Activated T-helper 1 cell treated with anti-CD3 and anti-CD28 coated beads, Interleukin-12 subunit alpha, Interleukin-12 subunit beta, Interleukin-2, Interleukin-4 antibody, amounts not matched to agents 30 ng/mL and 10 ng/mL and 1 ng/mL, durations not matched to agents 14 hours and 24 hours and 36 hours (primary cell): ENCODE measurements at places on chromosomes 5 and 9. TPM values are rescaled to one million over a fixed set of nuclear protein-coding genes. Genes with fewer than 3 reads are reported as not detected.

DNA sequence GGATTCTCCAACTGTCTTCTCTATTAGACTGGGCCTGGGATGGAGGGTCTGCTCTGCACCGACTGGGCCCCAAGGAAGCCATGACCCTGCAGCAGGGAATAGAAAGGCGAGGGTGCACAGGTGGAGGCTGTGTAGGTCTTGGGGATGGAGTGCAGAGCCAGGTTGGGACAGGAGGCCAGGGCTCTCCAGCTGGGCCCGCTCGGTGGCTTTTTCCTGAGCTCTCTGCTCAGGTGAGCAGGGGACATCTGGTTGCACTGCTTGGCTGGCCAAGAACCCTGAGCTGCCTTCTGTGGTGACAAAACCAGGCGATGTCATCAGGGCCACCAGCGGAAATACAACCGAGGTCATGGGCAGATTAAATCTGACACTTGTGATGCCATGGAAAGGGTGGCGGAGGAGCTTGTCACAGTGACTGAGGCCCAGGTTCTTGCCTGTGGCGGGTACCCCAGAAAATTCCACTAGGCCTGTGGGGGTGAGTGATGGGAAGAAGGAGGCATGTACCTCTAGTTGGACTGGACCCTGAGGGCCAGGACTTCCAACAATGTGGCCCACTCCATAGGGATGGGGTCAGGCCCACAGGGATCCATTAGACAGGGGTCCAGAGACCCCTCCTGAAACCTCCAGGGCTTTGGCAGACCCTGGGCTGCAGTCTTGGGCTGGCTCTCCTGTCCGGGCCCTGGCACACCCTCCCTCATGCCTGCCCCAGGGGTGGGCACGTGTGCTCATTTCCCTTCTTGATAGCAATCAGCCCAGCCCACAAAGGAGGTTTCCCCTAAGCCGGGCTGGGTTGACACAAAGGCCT is 4.4 kb upstream of the IL3 start:
- no peak overlapping the region for H3K4me3 ChIP-seq
- peak overlapping the region; percentile 67 for H3K27ac ChIP-seq
- no peaks in the 10 kb centered on the region for H3K36me3 ChIP-seq
- H3K4me1 ChIP-seq, result peaks cover 69% of the 10 kb centered on the region
- no peak for DNase-seq

- peaks cover 22% of the 10 kb centered on the region for H3K4me1 ChIP-seq
- H3K27ac ChIP-seq, result no peak overlapping the region
- peaks cover 4% of the 10 kb centered on the region for H3K27me3 ChIP-seq
- DNase-seq, result no peak
Observed at GRCh38 chr9:113888976-113889375, 12.9 kb downstream of the ZNF618 start.

Gene PDE6A
- total RNA-seq, result not detected in 2 replicates

GRCh38 chr5:83377131-83377865 is 94.2 kb upstream of the VCAN start:
- H3K4me3 ChIP-seq, result no peak overlapping the region
- no peak overlapping the region for H3K27ac ChIP-seq
- no peaks in the 10 kb centered on the region for H3K4me1 ChIP-seq
- H3K36me3 ChIP-seq, result no peaks in the 10 kb centered on the region
- H3K27me3 ChIP-seq, result peaks cover 2% of the 10 kb centered on the region

GRCh38 chr5:76207120-76207519 is 123.9 kb downstream of the SV2C start:
- H3K36me3 ChIP-seq, result no peaks in the 10 kb centered on the region
- H3K27ac ChIP-seq, result no peak overlapping the region
- DNase-seq, result no peak
- no peak overlapping the region for H3K4me3 ChIP-seq
- H3K27me3 ChIP-seq, result peaks cover 30% of the 10 kb centered on the region

- DNase-seq, result no peak
- H3K27ac ChIP-seq, result no peak overlapping the region
- H3K4me1 ChIP-seq, result no peaks in the 10 kb centered on the region
- no peak overlapping the region for H3K4me3 ChIP-seq
- no peaks in the 10 kb centered on the region for H3K27me3 ChIP-seq
Observed at GRCh38 chr5:91632871-91633270, 249.8 kb upstream of the ARRDC3 start.

DNA sequence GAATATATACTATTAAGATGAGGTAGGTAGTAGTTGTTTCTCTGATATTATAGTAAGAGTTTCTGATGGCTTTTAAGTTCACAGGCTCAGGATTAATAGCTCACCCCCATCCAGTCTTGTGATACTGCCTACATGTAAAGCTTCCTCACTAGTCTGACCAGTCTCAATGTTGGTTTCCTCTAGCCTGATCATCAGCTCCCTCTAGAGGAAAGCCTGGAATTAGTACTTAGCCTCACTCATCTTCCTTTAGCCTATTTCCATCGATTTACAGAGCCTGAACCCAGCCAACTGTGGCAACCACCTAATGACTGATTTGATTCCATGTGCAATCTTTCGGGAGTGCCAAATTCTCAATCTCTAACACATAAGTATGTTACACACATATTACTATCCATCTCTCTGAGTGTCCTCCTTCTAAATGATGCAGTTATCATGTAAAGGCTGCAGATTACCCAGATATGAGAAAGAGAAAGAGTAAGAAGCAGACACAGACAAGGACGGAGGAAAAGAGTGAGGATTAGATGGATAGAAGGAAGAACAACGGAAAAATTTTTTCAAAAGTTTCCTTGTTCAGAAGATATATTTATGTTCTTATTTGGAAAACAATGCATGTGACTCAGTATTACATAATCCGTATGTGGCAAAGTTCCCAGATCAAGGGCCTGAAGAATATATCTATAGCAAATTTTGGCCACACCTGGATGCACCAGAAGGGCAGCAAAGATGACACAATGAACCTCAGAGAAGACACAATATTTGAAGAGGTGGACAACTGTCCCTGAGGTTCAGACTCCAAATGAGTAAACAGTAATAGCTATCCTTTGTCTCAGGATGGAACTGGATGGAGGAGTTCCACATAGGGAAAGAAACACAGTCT is 333.7 kb downstream of the ELAVL2 start:
- no peaks in the 10 kb centered on the region for H3K27me3 ChIP-seq
- DNase-seq, result no peak
- H3K4me1 ChIP-seq, result no peaks in the 10 kb centered on the region
- no peak overlapping the region for H3K4me3 ChIP-seq

Gene IFNA2
- not detected in 2 replicates for total RNA-seq

- no peak overlapping the region for H3K27ac ChIP-seq
- no peaks in the 10 kb centered on the region for H3K4me1 ChIP-seq
- no peaks in the 10 kb centered on the region for H3K36me3 ChIP-seq
- no peak for DNase-seq
- no peak overlapping the region for H3K4me3 ChIP-seq
Observed at GRCh38 chr5:127343866-127344265, 53.3 kb downstream of the MEGF10 start.

DNA sequence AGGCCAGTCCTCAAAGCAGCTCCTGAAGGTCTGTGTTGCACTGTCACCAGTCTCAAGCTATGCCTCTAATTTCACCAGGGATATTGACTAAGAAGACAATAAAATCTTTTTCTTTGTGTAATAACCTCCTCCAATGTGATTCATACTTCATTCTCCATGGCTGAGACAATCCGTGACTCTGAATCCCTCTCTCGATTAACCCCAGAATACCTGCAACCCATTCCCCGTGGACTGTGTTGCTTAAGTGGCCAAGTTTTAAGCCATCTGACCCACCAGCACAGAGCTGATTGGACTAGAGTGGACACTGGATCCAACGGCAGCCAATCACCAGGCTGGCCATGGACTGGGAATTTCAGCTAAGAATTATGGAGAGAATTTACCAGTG is 5.4 kb upstream of the CCIN start:
- H3K36me3 ChIP-seq, result peaks cover 24% of the 10 kb centered on the region
- no peak overlapping the region for H3K27ac ChIP-seq
- H3K4me3 ChIP-seq, result no peak overlapping the region
- H3K27me3 ChIP-seq, result peaks cover 18% of the 10 kb centered on the region

DNA sequence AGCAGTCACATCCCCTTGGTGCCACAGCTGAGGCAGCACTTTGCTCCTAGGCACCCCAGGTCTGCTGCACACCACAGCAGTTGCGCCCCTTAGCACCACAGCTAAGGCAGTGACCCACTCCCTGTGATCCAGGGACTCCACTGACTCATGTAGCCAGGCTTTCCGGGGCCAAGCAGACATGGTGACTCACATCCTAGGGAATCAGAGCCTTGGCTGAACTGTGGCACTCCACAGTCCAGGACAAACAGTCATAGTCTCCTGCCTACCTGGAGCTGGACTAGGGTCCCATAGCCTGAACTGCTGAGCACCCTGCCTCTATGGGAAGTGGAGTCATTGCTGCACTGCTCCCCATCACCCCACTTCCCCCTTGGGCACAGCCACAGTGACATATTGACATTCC is 338.7 kb downstream of the NPR3 start:
- no peak overlapping the region for H3K27ac ChIP-seq
- no peak overlapping the region for H3K4me3 ChIP-seq
- DNase-seq, result no peak
- no peaks in the 10 kb centered on the region for H3K4me1 ChIP-seq

Gene SPATA6L
- total RNA-seq, result not detected in 2 replicates

DNA sequence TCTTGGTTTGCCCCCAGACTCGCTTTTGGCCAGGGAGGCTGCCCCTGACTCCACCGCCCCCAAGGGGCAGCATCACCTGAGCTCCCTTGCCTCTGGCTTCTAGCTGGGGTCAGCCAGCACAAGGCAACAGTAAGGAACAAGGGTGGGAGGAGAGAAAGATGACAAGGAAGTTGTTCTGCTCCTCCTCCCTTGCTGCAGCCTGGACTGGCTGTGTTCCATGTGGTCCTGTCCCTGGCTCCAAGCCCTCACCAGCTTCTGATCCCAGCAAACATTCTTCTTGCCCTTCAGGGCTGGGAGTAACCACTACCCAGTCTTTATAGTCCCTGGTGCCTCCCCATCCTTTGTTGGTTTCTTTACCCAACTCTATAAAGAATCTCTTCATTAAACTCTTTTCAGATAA is 100.3 kb upstream of the SPIN1 start:
- H3K27me3 ChIP-seq, result peaks cover 4% of the 10 kb centered on the region
- peaks cover 7% of the 10 kb centered on the region for H3K36me3 ChIP-seq

- no peak overlapping the region for H3K4me3 ChIP-seq
- DNase-seq, result no peak
- no peak overlapping the region for H3K27ac ChIP-seq
- no peaks in the 10 kb centered on the region for H3K27me3 ChIP-seq
- no peaks in the 10 kb centered on the region for H3K36me3 ChIP-seq
Observed at GRCh38 chr5:104751969-104752368, 1189.4 kb upstream of the NUDT12 start.

DNA sequence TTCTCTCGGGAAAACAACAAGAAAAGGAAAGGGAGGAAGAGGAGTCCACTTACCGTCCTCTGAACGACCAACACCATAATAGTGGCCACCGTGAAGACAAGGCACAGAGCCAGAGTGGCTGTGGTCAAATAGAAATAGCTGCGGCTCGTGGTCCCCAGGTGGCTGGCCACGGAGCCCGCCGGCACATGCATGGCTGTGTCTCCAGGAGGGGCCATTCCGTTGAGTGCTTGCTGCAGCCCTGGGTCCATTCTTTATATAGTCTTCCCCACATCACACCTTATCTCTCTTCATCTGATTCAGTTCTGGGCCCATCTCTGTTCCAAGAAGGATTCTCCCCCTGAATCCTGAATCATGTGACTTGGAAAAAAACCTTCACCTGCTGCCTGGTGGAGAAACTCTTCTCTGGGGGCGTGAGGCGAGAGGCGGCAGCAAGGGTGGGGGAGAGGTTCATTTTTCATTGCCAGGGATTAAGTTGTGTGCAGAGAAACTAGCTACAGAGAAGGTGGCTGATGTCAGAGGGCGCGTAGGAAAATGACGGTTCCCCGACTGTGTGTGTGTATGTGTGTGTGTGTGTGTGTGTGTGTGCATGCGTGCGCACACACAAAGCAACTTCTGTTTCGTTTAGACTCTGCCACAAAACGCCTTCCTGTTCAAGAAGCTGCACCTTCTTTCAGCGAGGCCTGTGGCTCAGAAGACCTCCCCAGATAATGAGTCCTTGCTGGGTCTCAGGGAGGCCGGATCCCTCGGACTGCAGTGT is at the start of gene TNFSF8:
Gene TNFSF8, minus strand, starts transcription at position 536 of the 757 bp plus-strand sequence. Its CDS starts 288 bp downstream, at position 248.
- H3K36me3 ChIP-seq, result peaks cover 37% of the 10 kb centered on the region
- H3K4me1 ChIP-seq, result peaks cover 62% of the 10 kb centered on the region
- H3K27me3 ChIP-seq, result no peaks in the 10 kb centered on the region
- peak within 1 kb of the TSS; percentile 99 for H3K27ac ChIP-seq

GRCh38 chr5:81761270-81761669 is 10.4 kb upstream of the SSBP2 start:
- H3K4me1 ChIP-seq, result no peaks in the 10 kb centered on the region
- H3K36me3 ChIP-seq, result no peaks in the 10 kb centered on the region
- no peak overlapping the region for H3K4me3 ChIP-seq
- no peak for DNase-seq
- H3K27ac ChIP-seq, result no peak overlapping the region

Gene GDF9
- 0.32 and 0.57 TPM in 2 replicates for total RNA-seq

GRCh38 chr5:98144116-98144515 is 629.3 kb upstream of the RGMB start:
- no peaks in the 10 kb centered on the region for H3K4me1 ChIP-seq
- no peaks in the 10 kb centered on the region for H3K36me3 ChIP-seq
- no peak overlapping the region for H3K27ac ChIP-seq
- no peak for DNase-seq

DNA sequence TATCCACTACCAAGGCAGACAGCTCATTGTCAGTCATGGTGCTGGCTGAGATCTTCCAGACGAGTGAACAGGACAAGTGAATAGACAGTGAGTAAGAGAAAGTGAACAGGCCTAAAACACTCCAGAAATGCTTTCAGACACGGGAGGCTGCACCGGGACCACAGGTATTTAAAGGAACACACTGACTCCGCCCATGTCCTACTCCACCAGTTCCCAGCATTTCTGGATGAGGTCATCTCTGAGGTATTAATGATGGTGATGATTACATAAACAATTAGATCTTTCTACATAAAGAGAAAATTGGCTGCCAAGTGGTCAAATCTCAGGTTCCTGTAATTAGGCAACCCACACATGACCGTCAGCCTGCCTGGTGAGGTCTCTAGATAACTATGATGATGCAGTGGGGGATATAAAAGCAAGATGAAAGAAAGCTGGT is at the start of gene ACTBL2:
Gene ACTBL2, minus strand, starts transcription at position 141 of the 436 bp plus-strand sequence. Its CDS starts 104 bp downstream, at position 37.
- H3K4me1 ChIP-seq, result no peaks in the 10 kb centered on the region
- H3K27ac ChIP-seq, result no peak within 1 kb of the TSS
- H3K27me3 ChIP-seq, result peaks cover 7% of the 10 kb centered on the region

DNA sequence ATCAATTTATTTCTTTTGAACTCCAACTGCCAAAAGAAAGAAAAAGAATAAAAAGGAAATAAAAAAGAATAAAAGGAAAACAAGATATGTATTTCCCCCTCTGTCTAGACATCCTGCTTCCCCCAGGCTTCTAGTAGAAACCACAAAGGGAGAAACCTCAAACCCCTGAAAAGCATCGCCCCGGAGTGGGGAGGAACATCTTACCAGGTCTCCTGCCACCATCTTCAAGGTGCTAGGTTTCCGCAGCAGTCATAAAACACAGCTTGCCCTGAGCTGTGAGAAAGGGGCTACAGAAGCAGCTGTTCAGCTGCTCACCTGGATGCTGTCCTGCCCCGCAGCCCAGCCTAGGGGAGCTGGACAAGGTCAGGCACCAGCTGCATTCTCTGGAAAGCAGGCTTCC is 487.7 kb downstream of the GADD45G start:
- no peak for DNase-seq
- H3K27me3 ChIP-seq, result peaks cover 35% of the 10 kb centered on the region
- no peak overlapping the region for H3K27ac ChIP-seq
- H3K4me3 ChIP-seq, result no peak overlapping the region
- no peaks in the 10 kb centered on the region for H3K36me3 ChIP-seq
